ENCODE measurements at places on chromosomes 1 and 21.
A peak's percentile ranks its signal among the peaks of the same experiment; 100 is the strongest.

DNA sequence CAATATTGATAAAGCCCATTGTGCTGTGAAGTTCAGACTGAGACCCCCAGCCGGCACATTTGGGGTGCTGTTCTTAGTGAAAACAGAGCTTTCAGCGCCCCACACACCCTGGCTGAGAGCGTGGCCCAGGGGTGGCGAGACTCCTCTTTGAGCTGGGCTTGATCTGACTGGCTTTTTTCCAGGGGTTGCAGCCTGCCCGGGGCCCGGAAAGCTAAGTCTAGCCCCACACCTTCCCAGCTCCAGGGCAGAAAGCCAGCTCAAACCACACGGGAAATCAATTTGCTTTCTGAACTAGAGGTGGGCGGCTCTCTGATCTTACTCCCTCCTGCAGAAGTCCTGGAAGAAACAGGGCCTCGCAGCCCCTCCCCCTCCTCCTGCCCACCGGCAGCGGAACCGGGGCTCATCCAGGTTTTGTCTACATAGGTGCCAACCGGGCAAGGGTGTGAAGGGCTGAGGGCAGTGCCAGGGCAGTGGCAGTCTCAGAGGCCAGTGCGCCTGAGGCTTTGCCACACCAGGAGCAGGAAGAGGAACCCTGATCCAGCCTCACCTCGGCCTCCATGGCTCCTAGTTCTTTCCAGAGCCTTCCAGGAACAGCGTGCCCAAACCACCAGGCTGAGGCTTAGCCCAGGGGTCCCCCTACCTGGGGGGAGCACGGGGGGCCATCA lies 155.3 kb downstream of the NPHP4 start:
- DNase-seq = no peak

GRCh38 chr1:16116002-16116401 lies 39.9 kb downstream of the EPHA2 start:
- no peak for DNase-seq

DNA sequence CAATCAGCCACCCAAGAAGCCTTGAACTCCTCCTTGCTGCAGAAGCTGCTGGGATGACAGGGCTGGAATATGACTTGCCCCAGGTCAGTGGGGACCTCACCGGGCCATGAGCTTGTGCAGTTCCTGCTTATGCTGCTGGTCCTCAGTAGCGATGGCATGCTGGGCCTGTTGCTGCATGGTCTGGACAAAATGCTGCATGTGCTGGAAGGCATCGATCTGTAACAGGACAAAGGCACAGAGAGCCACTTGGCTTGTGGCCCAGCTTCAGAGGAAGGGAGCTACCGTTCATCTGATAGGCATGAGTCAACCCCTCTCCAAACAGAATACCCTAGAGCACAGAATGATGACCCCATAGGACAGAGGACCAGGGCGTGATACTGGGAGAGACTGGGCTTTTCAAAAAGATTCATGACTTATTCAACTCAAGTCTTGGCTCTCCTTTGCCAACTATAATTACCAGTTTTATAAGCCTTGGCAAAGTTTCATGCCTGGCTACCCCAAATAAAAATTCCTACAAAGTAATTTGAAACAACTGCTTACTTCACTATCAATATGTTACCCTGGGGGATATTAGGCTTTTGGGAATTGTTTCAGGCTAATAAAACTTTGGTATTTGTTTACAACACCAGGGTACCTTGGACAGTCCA lies 34.7 kb upstream of the EXOSC10 start:
- peak; percentile 46 for DNase-seq

- DNase-seq = no peak
Observed at GRCh38 chr1:152519851-152520250, 5.6 kb downstream of the CRCT1 start.

GRCh38 chr1:2193514-2194281 lies 874 bp downstream of the FAAP20 start:
- no peak for DNase-seq

GRCh38 chr1:221887415-221887746 lies 145.5 kb upstream of the DUSP10 start:
- DNase-seq = no peak

- DNase-seq = no peak
Observed at GRCh38 chr1:59779949-59780348, 34.8 kb upstream of the HOOK1 start.

DNA sequence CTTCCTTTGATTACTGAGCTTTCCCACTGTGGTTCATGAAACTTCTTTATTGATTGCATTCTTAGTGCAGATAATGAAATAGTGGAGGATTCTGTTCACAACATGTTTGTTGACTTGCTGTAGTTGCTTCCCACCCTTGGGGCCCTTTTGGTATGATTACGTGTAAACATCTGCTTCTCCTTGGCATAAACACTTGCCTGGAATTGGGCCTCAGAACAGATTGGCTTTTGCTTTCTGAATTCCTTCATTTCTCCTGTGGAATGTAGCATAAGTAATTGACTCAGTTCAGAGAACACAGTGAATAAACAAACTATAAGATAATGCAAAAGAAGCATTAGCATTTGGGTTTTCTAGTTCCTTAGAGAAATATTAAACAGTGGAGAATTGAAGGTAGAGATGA lies 59.5 kb upstream of the LAMC2 start:
- no peak for DNase-seq

DNA sequence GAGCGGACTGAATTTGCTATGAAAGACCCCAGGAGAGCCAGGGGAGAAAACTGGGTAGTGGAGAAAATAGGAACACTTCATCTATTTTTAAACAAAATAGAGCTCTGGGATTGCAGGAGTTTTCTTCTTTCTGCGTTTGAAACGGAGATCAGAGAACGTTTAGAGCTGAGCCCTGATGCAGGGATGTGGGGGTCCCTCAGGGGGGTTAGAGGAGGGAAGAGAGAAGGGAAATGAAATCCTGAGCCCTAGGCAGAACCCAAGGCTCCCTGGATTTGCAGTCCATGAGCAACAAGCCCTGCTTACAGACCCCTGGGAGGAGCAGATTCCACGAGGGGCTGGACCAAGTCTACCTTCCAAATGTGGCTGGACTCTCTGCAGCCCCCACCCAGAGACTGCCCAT lies 21.8 kb downstream of the STYXL2 start:
- DNase-seq = no peak

GRCh38 chr1:183776731-183777130 lies 28.2 kb upstream of the RGL1 start:
- DNase-seq = no peak

- no peak for DNase-seq
Observed at GRCh38 chr1:53956308-53957168, 10.4 kb downstream of the LRRC42 start.

GRCh38 chr1:26289158-26290059 lies 9.5 kb downstream of the SH3BGRL3 start:
- peak; percentile 67 for DNase-seq

- no peak for DNase-seq
Observed at GRCh38 chr1:184761969-184762485, 7.4 kb upstream of the EDEM3 start.

- DNase-seq = peak; percentile 89
Observed at GRCh38 chr1:21270086-21270689, 20.1 kb downstream of the ECE1 start.

- no peak for DNase-seq
Observed at GRCh38 chr1:157233131-157233530, 94.9 kb upstream of the ETV3 start.

DNA sequence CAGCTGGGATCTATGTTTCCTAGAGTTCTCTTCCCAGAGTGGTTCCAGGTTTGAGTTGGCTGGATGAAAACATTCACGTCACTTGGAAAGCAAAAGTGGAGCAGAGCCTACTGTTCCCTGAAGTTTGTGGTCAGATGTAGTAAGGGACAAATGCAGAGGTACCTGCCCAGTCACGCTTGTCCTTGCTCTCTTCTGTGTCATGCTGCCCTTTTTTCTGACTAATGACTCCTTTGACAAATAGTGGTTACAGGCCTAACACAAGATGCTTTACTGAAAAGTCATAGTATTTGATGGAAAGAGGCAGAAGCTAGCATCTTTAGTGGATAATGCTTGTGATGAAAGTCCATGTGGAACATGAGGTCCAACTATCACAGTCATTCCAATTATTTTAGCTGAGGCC lies 881.4 kb upstream of the B3GALT2 start:
- no peak for DNase-seq

DNA sequence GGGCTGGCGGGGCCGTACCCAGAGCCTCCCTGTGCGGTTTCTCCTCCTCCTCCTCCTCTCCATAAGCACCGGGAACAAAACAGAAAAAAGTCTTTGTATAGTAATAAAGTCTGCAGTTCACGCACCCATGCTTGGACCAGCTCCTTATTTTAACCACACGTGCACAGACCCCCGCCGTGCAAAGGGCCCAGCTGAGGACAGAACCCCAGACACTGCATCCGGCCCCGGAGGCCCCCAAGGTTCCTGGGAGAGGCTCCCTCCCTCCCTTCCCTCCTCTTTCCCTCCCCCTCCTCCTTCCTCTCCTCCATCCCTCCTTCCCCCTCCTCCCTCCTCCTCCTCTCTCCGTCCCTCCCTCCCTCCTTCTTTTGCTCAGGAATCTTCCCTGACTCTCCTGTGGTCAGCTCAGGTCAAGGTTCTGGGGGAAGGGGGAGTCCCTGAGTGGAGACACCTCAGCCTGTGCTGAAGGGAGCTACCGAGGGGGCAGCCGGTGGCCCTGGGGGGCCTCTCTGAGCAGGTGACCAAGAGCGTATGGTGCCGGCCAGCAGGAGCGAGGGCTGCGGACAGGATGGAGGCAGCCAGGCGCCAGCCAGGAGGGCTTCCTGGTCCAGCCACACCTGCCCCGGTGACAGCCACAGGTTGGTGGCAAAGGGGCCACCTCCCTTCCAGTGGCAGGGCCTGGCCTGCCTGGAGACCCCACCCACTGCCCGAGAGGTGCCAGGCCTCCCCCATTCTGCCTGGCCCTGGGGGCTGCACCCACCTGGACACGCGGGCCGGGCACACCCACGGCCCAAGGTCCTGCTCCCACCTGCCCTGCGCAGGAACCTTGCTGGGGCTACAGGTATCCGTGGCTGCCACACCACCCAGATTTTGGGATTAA lies 3.2 kb upstream of the TTLL10 start:
- DNase-seq = peak; percentile 36
